ENCODE measurements at places on chromosomes 1 and 21.
A peak's percentile ranks its signal among the peaks of the same experiment; 100 is the strongest.

DNA sequence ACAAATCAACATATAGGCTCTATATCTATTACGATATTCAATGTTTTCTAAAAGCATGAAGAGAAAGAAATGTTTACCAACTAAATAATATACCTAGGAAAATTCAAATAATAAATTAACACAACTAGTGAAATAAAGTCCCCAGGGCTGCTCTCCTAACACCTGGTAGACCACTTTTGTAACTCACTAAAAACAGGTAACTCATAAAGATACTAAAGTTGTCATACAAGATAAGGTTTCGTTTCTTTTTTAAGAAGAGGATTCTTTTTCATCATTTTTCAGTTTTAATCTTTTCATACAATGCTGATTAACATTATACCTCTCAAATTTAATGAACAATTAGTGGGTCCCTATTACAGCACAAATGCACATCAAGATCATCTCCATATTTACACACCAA is 99.0 kb downstream of the ZZZ3 start:
- DNase-seq = no peak

DNA sequence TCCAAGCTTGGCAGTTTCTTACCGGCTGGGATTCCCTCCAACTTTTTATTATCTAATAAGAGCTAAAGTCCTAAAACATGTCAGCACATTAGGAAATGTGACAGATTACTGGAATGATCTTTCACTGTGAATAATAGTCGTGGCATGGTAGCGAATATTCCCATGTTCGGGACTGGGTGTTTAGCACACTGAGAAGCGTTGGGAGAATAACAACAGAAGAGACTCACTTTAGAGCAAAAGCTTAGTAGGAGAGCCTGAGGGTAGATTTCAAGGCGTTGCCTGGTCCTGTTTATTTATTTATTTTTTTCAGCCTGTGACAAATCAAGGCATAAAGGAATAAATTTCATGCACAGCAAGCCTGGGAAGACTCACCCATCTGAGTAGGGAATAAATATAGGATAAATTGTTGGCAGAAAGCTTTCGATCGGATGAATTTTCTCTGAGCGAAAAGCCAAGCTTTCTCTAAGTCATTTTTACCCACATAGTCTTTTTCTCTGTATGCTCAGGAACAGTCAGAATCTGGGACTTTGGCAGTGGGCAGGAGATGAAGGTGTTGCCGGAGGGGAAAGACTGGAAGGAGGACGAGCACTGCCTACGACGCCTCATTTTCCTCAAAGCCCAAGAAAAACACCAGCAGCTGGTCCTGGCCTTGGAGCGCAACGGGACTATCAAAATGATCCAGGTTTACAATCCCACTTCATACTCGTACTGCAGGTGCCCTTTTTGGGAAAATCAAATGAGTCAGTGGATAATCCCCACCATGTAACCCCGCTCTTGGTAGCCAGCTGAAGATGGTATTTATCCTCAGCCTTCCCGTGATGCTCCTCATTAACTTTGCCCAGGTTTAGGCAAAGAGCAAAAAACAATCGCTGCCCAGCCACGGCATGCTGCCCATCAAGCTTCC is 97.2 kb downstream of the WDR64 start:
- DNase-seq = no peak

DNA sequence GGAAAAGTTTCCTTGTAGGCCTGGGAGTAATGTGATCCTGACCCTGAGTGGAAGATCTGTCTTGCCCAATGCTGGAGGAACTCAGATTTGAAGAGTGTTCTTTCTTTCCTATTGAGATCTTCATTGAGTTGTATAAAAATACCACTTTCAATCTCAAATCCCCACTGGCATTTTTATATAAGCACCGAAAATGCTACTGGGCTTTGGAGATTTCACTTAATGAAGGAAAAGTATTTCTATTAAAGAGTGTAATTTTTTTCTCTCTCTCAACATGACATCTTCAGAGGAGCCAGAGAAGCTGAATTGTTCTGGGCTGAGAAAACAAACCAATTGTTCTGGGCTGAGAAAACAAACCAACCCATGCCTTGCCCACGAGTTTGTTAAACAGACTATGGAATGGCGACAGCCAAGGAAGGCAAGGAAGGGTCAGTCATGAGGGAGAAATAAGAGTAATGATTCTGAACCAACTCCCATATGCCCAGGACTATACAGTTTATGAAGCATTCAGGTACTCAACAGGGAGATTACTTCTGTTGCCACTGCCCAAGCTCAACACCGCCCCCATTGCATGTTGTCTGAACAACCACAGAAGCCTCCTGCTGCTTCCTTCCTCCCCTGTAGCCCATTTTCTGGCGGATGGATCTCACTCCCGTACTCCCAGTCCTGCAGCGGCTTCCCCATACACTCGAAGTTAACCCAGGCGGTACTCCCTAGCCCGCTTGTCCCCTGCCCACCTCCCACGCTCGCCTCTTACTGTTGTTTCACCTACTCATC is 103.2 kb downstream of the BEND5 start:
- no peak for DNase-seq

DNA sequence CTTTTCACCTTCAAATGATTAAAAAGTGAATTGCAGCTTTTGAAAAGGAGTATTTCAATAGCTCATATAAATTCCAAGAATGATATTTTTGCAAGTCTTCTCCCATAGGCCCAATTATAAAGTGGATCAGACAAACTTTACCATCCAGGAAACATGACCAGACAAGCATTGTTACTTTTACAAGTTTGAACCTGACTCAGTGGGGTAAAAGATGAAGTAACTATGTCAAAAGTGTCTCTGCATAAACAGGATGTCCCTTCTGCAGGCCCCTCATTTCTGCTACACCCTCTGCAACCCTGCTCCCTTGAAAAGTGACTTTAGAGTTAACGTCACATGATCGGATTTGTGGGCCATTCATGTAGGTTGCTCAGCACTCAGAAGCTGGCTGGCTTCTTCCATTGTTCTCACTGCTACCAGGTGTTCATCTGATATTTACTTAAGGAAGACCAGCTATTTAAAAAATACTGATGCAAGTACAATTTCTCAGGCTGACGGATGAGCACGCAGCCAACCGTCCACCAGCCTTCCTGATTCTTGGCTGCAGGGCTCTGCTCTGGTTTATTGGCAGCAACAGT is 32.3 kb downstream of the URB1 start:
- no peak for DNase-seq

GRCh38 chr1:25809283-25809926 is 9.4 kb downstream of the SELENON start:
- no peak for DNase-seq

DNA sequence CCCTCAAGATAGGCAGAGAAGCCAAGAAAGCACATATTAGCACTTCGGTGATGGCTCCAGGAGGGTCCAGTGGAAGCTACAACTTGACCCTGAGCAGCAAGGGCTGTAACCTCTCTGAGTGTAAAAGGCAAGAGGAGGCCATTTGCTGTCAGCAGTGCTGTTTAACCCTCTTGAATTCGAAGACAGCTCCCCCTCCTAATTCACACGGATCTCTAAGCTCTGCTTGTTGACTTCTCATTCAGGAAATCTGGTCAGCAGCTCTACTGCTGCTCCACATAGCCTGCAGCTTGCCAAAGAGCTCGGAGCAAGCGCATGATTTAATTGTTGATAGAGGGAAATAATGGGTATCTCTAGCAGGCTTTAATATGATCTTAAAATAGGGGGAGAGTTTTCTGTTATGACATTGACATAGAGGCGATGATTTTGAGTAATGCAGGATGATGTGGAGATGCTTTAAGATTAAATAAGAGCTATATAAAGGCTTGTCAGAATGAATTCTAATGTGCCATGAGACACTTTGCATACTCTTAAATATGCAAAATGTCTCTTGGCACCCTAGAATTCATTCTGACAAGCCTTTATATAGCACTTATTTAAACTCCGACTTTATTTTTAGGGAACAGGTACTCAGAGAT is 79.4 kb upstream of the USH2A start:
- DNase-seq = no peak

GRCh38 chr21:45499201-45499750 is 43.0 kb downstream of the SLC19A1 start:
- DNase-seq = no peak

DNA sequence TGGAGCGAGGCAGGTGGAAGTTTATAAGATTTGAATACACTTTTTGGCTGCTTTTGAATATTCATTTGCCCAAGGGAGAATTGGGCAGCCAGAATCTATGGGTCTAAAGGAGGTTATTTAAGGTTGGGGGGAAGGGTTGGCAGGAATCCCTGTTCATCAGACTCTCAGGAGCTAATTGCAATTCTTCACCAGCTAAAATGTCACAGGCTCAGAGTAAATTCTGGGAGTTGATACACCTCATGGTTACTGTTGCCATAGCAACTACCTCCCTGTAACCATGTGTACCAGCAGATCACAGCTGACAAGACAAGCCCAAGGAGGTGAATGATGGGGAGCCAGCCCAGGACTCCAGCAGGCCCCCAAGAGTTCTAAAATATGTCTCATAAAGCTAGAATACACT is 75.5 kb downstream of the CAMK2N1 start:
- no peak for DNase-seq

GRCh38 chr1:54955359-54955758 is 25.1 kb upstream of the TMEM61 start:
- DNase-seq = no peak

DNA sequence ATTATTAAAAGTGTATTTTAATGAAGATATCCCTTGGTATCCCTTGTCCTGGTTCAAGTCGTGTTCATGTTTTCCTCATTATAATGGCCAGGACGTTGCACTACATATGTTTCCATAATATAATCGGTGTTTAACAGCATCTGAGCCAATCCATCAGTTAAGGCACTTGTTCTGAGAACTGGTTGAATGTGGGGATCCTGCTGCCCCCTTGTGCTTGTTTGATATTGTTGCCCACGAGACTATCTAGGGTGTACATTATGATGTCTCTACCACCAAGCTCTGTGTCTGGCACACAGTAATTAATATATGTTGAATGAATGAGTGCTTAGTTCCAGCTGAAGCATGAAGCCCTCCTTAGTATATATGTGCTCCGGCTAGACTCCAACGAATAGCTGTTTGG is 193.0 kb downstream of the CACNA1E start:
- peak; percentile 6 for DNase-seq

DNA sequence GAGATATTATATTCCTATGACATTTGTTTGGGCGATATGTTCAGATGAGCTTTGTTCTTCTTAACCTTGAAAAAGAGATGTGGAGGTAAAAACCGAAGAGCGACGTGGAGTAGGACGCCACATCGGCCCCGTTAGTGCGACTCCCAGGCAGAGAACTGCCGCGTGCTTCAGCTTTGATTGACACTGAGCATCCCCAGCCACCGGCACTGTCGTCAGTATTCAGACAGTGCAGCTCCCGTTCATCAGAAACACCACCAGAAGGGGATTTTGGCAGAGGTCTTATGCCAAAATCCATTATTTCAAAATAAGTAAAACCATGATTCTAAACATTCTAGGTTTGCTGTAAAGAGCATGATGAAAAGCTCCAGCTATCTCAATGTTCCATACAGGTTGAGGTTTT is 66.5 kb downstream of the AGPAT3 start:
- no peak for DNase-seq

DNA sequence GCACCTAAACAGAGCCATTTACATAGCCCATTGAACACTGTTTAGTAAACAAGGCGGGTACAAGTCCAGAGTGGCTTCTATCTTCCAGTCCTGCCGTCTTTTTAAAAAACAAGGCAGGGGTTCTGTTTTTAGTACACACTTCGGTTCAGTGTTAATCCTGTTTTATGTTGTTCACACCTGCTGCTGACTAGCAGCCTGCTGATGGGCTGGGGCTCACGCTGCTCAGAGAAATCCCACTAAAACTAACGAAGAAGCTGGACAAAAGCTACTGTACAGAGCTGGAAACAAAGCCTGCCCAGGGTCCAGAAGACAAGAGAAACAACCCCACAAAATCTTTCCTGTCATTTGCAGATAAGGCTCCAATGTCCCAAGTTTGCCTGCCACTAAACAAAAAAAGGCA is 13.2 kb downstream of the ESRRG start:
- no peak for DNase-seq

GRCh38 chr1:19462781-19463503 is 22.4 kb downstream of the CAPZB start:
- no peak for DNase-seq

DNA sequence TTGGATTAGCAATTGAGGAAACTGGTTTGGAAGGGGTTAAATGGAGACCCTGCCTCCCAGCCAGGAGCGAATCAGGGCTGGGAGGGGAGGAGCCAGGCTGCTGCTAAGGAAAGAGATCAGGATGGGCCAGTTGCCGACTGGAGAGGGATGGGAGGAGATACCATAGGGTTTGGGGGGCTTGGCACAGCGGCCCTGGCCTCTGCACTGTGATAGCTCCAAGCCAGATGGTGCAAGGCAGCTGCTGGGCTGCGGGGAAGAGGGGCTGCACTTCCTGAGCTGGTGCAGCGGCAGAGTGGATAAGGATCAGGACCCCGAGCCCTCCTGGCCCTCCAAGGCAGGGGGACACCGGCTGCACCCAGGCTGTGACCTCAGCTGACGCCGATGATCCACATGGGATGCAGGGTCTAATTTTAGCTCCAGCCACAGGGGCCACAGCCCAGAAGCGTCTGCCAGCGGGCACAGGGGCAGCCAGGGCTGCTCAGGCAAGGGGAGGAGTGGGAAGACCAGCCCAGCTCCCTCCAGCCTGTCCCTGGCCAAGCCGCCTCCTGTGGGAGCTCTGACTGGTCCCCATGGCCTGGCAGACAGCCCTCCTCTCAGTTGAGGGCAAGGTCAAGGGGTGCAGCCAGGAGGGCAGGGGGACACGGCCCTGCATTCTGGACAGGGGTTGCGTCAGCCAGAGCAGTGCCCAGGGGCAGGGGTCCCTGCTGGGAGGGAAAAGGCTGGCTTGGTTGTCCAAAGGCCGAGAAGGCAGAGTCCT is at the start of gene EXTL1:
Gene EXTL1 (plus strand): TSS at position 129 of the 757 bp plus-strand sequence. CDS start 872 bp downstream, outside the sequence.
- no peak for DNase-seq

DNA sequence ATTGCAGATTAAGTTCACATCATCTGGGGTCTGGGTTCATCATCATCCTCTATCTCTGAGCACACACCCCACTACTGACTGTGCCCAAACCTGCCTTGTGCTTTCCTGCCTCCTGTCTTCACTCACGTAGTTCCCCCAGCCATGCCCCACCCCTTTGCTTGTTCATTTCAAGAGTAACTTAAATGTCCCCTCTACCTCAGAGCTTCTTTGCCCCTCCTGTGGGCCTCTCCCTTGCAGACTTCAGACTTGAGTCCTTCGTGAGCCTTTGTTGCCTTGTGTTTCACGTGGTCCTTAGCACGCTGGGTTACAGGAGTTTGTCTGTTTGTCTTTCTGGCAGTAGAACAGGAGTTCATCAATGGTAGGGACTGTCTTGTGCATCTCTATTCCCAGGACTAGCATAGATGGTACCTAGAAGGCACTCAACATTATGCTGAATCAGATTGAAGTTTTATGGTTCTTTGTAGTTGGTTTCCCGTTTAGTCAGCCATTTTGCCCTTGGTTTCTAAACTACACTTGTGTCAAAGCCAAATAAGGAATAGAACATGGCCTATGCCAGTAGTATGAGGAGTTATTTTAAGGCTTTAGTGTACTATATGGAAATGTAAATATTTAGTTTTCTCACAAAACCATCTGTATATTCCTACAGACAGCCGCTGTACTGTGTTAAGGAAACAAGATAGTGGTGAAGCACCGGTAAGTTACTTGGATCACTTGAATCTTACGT is 86.2 kb downstream of the TTC3 start:
- peak; percentile 55 for DNase-seq

- no peak for DNase-seq
Observed at GRCh38 chr1:17315542-17316130, 7.6 kb downstream of the PADI4 start.

Data from stimulated activated CD4-positive, alpha-beta T cell treated with anti-CD3 and anti-CD28 coated beads, Interleukin-1b, Interleukin-23, amount 100 ng/mL, for 48 hours (primary cell).